ENCODE measurements at places on chromosomes 7 and 10. TPM values are rescaled to one million over a fixed set of nuclear protein-coding genes. Genes with fewer than 3 reads are reported as not detected.

- no peak for DNase-seq
Observed at GRCh38 chr10:4685904-4686643, 139.9 kb upstream of the AKR1E2 start.

DNA sequence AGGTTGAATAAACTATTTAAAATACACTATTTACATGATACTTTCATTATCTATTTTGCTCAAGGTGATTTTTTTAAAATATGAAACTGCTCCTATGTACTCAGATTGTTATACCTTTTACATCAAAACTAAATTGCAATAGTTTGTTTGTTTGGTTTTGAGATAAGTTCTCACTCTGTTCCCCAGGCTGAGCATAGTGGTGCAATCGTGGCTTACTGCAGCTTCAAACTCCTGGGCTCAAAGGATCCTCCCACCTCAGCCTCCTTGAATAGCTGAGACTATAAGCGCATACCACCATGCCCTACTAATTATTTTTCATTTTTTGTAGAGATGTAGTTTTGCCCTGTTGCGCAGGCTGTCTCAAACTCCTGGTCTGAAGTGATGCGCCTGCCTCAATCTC, 12.7 kb downstream of the TAS2R60 start:
- DNase-seq, result no peak

DNA sequence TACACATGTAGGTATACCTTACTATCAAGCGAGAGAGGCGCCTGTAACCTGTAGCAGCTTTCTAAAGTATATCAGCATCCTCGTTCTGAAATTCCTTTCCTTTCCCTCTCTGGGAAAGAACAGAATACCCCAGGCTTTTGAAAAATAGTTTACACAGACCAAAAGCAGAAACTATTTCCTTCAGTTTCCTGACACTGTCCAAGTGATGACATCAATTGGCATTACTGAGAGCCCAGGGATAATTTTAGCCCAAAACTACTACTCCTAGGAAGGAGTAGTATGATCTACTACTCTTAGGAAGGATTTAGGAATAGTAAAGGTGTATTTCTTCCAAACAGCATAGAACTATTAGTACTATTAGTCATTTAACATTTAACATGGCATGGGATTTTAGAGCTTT, 6.0 kb downstream of the GNG11 start:
- no peak for DNase-seq

DNA sequence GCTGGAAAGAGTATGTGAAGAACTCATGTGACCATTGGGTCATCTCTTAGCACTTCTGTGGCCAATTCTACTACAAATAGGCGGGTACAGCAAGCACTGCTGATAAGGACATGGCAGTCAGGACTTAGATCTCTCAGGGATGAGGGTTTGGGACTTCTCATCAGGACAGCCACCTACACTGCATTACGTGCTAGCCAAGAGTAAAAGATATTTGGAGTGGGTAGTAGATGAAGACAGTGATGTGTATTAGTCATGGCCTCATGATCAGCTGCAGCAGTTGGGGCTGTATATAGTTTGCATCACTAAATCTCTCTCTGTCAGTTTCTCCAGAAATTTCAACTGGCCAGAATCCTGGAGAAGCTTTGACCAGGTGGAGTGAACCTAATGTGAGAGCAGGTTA, 9.2 kb downstream of the TAS2R60 start:
- no peak for DNase-seq

DNA sequence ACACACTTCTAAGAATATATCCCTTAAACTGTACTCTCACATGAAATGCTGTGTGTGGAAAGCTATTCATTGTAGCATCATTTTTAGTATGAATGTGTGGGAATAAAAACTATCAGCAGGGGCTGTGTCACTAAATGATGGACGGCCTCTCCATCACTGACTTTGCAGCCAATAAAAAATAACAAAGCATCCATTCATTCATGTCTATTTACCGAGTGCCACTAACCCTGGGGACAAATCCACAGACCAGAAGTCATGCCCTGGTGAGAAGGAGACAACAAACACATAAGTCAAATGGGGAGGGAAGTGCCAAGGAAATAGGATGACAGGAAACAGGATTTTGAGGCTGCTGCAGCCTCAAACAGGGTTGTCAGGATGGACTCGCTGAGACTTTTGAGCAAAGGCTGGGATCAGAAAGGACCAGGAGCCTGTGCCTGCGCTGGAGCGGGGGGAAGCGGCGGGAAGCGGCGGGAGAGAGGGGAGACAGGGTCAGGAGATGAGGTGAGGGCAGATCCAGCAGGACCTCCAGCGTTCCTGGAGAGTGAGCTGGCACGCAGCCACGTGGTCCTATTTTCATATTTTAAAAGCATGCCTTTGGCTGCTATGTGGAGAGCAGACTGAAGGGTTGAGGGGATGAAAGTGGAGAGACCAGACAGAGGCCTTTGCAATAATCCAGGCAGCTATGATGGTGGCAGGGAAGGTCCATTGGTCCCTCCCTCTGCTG, 2.2 kb upstream of the NOM1 start:
- DNase-seq, result no peak

- no peak for DNase-seq
Observed at GRCh38 chr10:77032188-77032570, 605.4 kb downstream of the KCNMA1 start.

DNA sequence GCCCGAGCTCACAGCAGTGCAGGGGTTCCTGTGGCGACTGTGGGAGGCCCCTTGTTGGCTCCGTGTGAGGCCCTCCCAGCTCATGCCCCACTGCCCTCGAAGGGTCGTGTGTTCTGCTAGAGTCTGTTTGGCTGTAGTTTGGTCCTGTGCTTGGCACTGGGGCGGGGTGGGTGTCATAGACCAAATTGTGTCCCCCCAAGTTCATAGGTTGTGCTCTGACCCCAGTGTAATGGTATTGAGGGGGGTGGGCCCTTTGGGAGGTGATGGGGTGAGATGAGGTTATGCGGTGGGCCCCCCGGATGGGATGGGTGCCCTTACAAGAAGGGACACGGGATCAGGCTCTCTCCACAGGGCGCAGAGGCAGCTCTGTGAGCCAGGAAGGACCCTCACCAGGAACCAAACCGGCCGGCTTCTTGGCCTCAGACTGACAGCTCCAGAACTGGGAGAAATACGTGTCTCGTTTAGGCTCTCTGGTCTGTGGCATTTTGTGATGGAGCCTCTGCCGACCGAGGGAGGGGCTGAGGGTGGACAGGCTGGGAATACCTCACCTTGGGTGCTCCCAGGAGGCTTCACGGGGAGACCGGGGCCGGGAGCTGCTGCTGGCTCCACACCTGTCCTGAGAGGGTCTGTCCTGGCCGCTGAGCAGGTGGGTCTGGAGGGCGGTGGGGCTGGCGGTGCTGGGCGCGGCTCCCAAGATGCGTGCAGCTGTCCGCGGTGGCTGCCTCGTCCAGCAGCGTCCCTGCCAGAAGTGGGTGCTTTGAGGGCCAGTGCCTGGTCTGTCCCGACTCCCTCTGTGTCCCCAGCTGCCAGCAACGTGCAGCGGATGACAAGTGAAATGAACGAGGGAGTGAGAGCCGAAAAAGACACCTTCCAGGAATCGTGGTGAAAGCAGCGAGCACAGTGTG, 89.4 kb downstream of the INPP5A start:
- DNase-seq, result peak; percentile 22

- no peak for DNase-seq
Observed at GRCh38 chr7:135389971-135390370, 119.9 kb downstream of the CNOT4 start.

- peak; percentile 83 for DNase-seq
Observed at GRCh38 chr7:100604028-100604975, 2.1 kb downstream of the PCOLCE start.

DNA sequence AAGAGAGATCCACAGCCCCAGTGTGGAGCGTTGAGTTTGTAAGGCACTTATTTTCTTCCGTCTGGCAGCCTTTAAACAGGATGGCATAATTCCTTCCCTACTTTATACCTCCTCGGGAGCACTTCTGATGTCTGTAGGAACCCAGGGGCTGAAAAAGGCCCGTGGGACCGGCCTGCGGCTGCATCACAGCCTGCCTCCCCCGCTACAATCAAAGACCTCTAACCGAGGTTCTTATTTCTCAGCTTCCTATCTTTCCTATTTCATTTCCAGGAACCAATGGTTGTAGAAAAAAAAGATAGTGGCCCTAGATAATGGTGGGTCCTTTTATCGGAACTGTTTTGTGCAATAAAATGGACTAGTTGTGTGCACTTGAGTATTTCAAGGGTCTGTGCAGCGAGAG, 4.1 kb upstream of the CTBP2 start:
- DNase-seq, result no peak

- peak; percentile 12 for DNase-seq
Observed at GRCh38 chr10:132366499-132366898, 30.5 kb upstream of the PWWP2B start.

GRCh38 chr10:23344241-23344841, at the start of gene C10orf67:
TSS of gene C10orf67 (minus strand) at chr10:23344797. CDS start at chr10:23344774, 23 bp downstream.
- peak; percentile 27 for DNase-seq

GRCh38 chr10:117543225-117544003, 868 bp downstream of the EMX2 start:
- DNase-seq, result peak; percentile 18

DNA sequence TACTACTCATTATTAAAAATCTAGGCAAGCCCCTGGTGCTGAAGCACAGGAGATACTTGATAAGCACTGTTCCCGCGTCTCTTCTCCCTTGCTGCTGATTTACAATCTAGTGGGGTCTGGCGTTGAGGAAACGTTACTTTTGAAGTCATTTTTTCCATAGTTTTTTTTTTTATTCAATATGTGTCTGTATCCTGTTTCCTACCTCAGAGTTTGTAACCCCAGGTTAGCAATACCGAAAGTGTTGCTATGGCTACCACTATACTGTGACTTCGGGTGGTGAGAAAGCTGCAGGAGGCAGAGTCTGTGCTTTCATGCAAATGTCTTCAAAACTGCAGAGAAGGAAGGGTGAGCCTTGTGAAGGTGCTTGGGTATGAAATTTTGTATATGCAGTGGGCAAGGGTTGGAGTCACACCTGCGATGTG, 458.8 kb upstream of the GHITM start:
- no peak for DNase-seq

DNA sequence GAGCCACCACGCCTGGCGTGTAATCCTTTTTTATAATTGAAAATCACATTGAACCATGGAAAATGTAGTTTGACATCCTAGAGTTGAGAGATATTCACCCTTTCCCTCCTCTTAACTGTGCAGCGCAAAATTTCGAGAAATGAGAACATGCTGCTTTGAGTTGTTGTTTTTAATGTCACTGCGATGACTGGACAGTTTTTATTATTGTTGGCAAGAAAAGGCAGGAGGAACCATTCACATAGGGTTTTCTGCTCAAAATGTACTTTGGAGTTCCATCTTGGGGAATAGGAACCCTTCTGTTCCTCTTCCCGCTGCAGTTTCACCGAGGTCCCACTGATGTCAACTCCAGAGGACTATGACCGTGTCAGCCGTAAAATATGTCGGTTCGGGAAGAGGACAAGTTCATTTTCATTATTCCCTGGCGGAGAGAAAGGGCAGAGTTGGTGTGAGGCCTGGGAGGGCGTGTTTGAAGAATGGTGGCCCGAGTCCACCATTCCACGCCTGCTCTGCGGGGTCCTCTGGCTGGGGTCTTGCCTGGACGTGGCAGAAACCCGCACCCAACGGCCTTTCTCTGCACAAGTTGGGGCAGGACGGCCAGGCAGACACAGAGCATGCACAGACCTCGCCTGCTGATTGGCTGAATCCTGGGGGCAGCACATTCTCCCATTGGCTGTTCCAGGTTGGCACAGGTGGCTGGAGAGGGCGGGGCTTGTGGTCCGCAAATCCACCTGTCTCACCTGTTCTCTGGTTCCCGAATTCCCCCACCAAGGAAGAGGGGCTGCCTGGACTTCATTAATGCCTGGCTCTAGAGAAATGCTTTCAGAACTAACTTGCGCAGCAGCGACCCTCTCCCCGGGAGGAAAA, 105.1 kb upstream of the TCF7L2 start:
- DNase-seq, result no peak

Gene TMEM196
- not detected for total RNA-seq

Gene COX19
- total RNA-seq, result 13.5 TPM

Gene CPXM2
- 11.6 TPM for total RNA-seq

Gene BICC1
- 2.5 TPM for total RNA-seq
